ENCODE measurements at places on chromosomes 3 and 15. TPM values are rescaled to one million over a fixed set of nuclear protein-coding genes. Genes with fewer than 3 reads are reported as not detected.
A peak's percentile ranks its signal among the peaks of the same experiment; 100 is the strongest.

- no peak for DNase-seq
These were observed 320.3 kb downstream of the GAP43 start for GRCh38 chr3:115943579-115943978.

GRCh38 chr3:190301591-190301990 lies 20.7 kb downstream of the CLDN1 start:
- DNase-seq = no peak

DNA sequence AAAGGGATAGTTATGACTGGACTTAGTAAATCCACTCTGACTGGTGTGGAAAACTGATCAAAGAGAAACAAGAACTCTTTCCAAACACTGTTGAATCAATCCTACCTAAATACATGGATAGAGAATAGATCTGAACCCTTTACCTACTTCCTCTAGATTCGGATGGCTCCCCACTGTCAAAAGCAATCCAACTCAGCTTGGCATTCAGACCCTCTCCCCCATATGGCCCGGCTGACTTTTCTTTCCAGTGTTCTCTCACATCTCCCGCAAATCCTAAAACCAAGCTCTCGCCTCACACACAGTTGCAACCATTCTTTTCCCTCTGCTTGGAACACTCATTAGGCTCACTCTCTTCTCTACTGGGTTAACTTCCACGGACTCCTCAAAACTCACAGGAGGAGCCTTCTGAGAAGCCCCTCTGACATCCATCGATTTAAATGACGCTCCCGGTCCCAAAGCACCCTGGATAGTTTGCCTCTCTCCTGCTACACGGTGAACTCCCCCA lies 639 bp downstream of the SPICE1 start:
- DNase-seq = no peak

DNA sequence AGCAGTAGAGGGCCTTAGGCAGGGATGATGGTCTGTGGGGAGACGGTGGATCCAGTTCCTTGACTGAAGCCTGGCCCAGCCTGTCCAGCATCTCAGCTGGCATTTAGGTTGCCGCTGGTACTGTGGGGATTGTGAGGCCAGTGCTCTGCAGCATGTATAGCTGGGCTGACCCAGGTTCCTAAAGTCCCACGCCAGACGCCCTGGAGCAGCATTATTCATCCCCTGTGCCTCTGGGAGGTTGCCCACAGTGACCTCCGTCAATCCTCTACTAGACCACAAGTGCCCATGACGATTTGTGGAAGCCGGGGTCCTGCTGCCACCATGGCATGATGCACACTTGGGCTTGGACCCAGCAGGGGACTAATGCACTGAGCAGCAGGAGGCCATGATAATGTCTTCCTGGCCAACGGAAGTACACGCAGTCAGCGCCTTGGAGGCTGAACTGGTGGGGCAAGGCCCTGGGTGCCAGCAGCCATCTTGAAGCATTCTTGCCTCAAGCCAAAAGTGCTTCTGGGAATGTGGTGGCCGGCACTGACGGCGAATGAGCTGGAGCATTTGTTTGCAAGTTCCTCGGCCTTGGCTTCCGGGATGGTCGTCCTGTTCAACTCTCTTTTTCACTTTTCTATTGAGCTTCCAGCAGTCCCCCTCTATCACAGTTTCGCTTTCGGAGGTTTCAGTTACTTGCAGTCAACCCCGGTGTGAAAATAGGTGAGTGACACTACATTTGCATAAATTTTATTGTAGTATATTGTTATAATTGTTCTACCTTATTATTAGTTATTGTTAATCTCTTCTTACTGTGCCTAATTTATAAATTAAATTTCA lies 949.4 kb downstream of the ROBO1 start:
- DNase-seq = no peak

DNA sequence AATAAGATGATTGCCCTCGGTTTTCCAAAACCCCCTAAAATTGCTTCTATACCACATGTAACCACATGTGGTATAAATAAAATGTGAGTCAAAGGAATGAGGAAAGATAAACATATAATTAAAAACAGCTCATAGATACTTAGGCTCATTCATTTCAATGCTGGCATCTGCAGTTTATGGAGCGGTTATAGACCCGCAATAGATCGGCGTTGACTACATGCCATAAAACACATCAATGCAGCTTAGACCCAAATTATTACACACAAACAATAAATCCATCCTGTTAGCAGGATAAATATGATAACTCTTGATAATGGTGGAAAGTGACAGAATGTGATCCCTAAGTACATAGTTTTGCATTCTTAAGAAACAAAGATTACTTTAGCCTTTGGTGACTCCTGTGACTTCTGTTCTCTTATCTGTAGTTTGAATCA lies 143.7 kb downstream of the NR2F2 start:
- no peak for DNase-seq

GRCh38 chr3:18575573-18575972 lies 150.4 kb upstream of the SATB1 start:
- no peak for DNase-seq

GRCh38 chr15:73334086-73334485 lies 34.7 kb downstream of the HCN4 start:
- DNase-seq = no peak

DNA sequence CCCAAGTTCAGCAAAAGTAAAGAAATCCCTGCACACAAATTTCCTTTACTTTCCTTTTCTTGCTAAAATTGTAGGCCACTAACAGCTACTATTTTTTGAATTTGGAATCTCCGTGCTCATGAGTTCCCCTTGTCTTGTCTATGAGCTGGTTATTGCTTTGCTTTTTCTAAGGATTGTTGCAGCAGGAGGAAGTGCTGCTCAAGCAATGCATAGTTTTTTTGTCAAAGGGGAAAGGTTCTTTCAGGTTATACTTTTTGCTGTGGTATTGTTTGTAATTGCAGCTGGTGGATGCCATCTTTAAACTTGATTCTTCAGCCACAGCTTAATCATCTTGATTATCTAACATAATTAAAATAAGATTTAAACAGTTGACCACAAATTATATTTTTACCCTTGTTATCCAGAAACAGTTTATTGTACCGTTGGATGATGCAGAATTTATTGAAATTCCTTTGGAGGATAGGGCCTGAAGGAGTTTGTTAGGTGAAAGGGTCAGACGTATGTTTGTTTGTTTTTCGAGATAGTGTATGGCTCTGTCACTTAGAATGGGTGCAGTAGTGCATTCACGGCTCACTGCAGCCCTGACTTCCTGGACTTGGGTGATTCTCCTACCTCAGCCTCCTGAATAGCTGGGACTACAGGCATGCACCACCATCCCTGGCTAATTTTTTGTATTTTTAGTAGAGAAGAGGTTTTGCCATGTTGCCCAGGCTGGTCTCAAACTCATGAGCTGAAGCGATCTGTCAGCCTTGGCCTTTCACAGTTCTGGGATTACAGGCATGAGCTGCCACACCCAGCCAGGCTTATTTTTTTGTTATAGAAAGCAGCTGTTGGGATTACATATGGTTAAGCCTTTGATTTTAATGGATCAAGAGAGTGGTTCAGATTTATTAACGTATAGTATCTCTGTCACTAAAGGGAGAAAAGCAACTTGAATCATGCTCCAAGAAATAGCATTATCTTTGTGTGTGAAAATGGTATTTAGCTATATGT lies 11.7 kb downstream of the MGA start:
- DNase-seq = no peak

DNA sequence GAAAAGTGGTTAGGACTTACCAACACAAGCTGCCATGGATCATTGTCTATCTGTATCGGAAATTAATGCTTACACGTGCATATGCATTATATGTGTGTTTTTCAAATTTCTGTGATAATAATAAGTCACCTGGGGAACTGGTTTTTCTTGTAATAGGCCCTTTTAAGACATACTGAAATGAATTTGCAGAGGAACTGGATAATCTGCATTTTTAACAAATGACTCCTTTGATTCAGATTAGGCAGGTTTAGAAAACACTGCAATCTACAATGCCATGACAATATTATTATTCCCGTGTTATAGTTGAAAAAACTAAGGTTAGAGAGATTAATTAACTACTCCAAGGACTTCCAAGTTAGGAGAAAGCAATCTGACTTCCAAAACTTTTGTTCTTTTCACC lies 23.4 kb downstream of the STRIT1 start:
- DNase-seq = peak; percentile 4

- DNase-seq = no peak
These were observed 26.7 kb downstream of the CLK3 start for GRCh38 chr15:74642348-74642733.

TRPM7 gene
- 46.7 TPM for polyA plus RNA-seq

NR2E3 gene
- polyA plus RNA-seq = 0.34 TPM

All from renal cortex interstitium (tissue), 15 donors.